Bladder microvascular endothelial cell (primary cell): ENCODE measurements at places on chromosomes 5 and 9. TPM values are rescaled to one million over a fixed set of nuclear protein-coding genes. Genes with fewer than 3 reads are reported as not detected.

INSL4 gene
- not detected in 2 replicates for total RNA-seq

RPP25L gene
- 14.4 and 20.2 TPM in 2 replicates for total RNA-seq

SPINK4 gene
- total RNA-seq, result not detected in 2 replicates

CER1 gene
- total RNA-seq, result not detected in 2 replicates

ROPN1L gene
- 0.25 and 1.6 TPM in 2 replicates for total RNA-seq

MYOT gene
- total RNA-seq, result not detected in 2 replicates

CDC25C gene
- total RNA-seq, result 3.7 and 8.1 TPM in 2 replicates

MARCOL gene
- total RNA-seq, result not detected in 2 replicates

TMEM232 gene
- total RNA-seq, result 0.32 and 0.63 TPM in 2 replicates

SLCO4C1 gene
- not detected in 2 replicates for total RNA-seq

EQTN gene
- total RNA-seq, result not detected in 2 replicates

PCDHA1 gene
- total RNA-seq, result 0.13 TPM in 1 of 2 replicates, not detected in the other

SMIM33 gene
- total RNA-seq, result not detected in 2 replicates

WHRN gene
- total RNA-seq, result under 0.01 and 0.19 TPM in 2 replicates

CTXN3 gene
- not detected in 2 replicates for total RNA-seq

SH2D3C gene
- total RNA-seq, result 43.5 and 83.7 TPM in 2 replicates

ACOT12 gene
- total RNA-seq, result not detected in 2 replicates

LCN12 gene
- total RNA-seq, result 0.19 TPM in 1 of 2 replicates, not detected in the other

TSSK1B gene
- total RNA-seq, result not detected in 2 replicates

MRPL36 gene
- 34.8 and 44.7 TPM in 2 replicates for total RNA-seq

HRCT1 gene
- total RNA-seq, result 0.32 and 3.5 TPM in 2 replicates

LCN9 gene
- total RNA-seq, result not detected in 2 replicates

LRRC26 gene
- total RNA-seq, result not detected in 2 replicates

APBA1 gene
- 12.3 and 33.0 TPM in 2 replicates for total RNA-seq

AGXT2 gene
- total RNA-seq, result not detected in 2 replicates

PCDHA13 gene
- total RNA-seq, result not detected in 2 replicates

PFN3 gene
- total RNA-seq, result not detected in 2 replicates

TRPM3 gene
- 6.0 TPM in 1 of 2 replicates, not detected in the other for total RNA-seq

SLC34A3 gene
- total RNA-seq, result not detected in 2 replicates

TAS2R1 gene
- not detected in 2 replicates for total RNA-seq

CATSPER3 gene
- total RNA-seq, result not detected in 2 replicates

NME5 gene
- total RNA-seq, result 0.65 and 1.7 TPM in 2 replicates

ZNF454 gene
- 0.49 and 0.69 TPM in 2 replicates for total RNA-seq

TNFSF8 gene
- not detected in 2 replicates for total RNA-seq

PRR16 gene
- not detected in 2 replicates for total RNA-seq

SAXO1 gene
- total RNA-seq, result under 0.01 TPM in 1 of 2 replicates, not detected in the other

ADGRV1 gene
- under 0.01 and 0.06 TPM in 2 replicates for total RNA-seq

CORO2A gene
- 0.76 and 2.6 TPM in 2 replicates for total RNA-seq

NAIF1 gene
- total RNA-seq, result 9.1 and 11.9 TPM in 2 replicates

SLC25A2 gene
- 0.16 and 0.44 TPM in 2 replicates for total RNA-seq

PKD2L2 gene
- total RNA-seq, result not detected in 2 replicates

DMRTA1 gene
- under 0.01 and 0.25 TPM in 2 replicates for total RNA-seq

CDKN2B-AS1 gene
- 0.49 and 1.9 TPM in 2 replicates for total RNA-seq

ZNG1A gene
- 20.1 and 22.3 TPM in 2 replicates for total RNA-seq

C9 gene
- 0.16 and 0.57 TPM in 2 replicates for total RNA-seq

ARID3C gene
- 0.16 TPM in 1 of 2 replicates, not detected in the other for total RNA-seq

FBN2 gene
- 5.7 and 155 TPM in 2 replicates for total RNA-seq

MLLT3 gene
- total RNA-seq, result 8.1 and 9.6 TPM in 2 replicates

GABRB2 gene
- not detected in 2 replicates for total RNA-seq

ECM2 gene
- total RNA-seq, result not detected in 2 replicates

IL5 gene
- total RNA-seq, result not detected in 2 replicates

CA9 gene
- total RNA-seq, result not detected in 2 replicates

SPARC gene
- total RNA-seq, result 760 and 2,193 TPM in 2 replicates

SLC4A9 gene
- under 0.01 and 0.19 TPM in 2 replicates for total RNA-seq

DRD1 gene
- total RNA-seq, result under 0.01 TPM in 1 of 2 replicates, not detected in the other

C5orf46 gene
- not detected in 2 replicates for total RNA-seq

NEUROG1 gene
- not detected in 2 replicates for total RNA-seq
